ENCODE measurements at places on chromosomes 3 and 15.

DNA sequence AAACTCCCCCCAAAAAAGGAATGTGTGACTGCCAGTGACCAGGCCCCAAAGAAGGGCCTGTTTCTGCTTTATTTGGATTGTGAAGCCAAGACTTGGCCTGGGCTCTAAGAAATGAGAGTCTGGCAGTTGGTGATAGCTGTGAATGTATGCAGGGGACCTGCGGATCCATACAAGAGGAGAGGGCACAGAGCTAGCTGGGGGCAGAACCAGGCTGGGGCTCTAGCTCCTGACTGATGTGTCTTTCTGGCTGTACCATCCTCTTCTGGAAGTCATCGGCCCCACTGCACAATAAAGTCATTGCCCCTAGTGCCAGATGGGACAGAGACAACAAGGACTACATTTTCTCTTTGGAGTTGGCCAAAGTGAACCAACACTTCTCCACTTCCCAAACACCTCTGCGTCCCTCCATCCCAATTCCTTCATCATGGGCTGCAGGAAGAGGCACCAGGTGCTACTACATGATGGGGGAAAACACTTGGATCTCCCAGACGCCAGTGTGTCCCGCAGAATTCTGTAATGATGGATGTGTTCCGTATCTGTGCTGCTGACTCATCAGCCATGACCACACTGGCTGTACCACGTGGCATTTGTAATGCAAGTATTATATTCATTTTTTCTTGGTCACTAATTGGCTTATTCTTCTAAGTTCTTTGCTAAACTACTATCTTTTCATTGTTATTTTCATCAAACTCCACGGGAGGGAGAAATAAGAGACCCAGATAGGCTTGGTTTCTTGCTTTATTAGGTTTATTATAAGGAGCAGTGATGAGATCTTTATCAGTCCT is 1.7 kb upstream of the PLA2G4F start:
- no peak for DNase-seq

DNA sequence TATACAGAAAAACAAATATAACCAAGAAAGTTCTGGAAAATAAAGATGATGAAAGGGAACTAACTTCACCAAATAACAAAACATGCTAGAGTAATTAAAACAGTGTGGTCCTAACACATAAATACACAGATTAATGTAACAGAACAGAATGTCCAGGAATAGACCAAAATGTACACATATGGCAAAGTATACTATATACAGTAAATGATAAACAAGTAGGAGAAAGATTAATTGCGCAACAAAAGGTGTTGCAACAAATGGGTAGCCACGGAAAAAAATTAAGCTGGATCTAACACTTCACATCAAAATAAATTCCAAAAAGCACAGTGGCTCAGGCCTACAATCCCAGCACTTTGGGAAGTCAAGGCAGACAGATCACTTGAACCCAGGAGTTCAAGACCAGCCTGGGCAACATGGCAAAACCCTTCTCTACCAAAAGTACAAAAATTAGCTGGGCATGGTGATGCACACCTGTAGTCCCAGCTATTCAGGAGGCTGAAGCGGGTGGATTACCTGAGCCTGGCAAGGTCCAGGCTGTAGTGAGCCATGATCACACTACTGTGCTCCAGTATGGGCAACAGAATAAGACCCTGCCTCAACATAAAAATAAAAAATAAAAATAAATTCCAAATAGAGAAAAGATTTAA is 19.8 kb downstream of the SCAP start:
- DNase-seq = no peak

DNA sequence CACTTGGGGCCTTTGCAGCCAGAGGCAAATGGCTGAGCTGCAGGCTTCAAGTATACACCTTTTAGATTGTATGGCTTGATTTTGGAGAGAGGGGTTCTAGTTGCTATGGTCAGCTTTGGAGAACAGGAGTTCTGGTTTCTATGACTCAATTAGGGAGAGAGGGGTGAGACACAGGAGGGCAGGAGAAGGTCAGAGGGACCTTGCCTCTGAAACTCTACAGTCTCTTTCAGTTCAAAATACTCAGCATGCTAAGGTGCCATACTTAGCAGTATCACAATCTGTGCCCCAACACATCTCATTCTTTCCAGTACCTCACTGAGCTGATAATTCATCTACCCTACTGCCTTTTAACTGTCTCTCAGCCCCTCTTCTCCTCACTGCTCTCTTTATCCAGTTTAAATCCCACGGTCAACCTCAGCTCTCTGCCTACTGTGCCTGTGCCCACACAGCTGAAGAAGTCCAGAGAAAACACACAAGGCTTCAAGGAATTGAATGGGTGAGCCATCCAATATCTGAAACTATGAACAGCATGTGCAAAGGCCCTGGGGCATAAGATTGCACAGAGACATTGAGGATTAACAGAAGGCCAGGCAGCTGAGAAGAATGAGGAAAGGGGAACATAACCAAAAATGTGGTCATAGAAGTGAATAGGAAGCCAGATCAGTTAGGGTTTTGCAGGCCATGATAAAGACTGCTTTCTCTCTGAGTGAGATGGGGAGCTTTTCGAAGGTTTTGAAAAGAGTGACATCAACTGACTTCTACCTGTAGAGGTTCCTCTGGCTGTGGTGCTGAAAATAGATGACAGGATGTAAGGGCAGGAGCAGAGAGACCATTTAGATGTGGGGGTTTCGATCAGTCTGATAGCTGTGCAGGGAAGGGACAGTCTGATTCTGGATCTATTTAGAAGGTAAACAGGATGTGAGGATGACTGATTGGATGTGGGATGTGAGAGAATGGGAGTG is 54.5 kb upstream of the C3orf80 start:
- DNase-seq = no peak

DNA sequence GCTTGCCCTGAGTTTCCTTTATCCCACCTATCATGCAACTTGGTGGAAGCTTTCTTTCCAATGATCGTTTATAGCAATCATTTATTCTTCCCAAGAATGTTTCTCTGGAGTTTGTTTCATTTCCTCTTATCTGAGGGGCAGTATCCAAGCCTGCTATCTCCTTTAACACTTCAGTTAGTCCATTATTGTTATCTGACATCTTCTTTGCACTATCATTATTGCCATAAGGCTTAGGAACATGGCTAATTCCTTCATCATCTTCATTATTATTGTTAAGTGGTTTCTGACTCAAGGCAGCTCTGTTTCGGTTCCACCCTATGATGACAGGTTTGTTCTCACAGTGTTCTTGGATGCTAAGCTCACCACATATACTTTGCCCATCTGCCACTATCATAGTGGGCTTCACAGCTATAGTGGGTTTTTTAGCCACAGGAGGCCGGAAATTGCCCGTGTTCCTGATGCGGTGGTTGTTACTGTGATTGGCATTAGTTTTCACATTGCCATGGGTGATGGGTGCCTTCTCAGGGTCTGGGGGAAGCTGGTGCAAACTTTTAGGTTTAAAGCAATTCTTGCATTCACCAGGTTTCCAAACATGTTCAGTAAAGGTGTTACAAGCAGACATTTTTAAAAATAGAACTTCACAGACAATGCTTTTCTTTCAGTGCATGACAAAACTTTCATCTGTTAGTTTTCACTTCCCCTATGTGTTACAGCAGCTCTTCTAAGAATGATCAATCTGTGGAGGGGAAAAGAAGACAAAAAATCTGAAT is 110.6 kb upstream of the TSPAN3 start:
- no peak for DNase-seq

DNA sequence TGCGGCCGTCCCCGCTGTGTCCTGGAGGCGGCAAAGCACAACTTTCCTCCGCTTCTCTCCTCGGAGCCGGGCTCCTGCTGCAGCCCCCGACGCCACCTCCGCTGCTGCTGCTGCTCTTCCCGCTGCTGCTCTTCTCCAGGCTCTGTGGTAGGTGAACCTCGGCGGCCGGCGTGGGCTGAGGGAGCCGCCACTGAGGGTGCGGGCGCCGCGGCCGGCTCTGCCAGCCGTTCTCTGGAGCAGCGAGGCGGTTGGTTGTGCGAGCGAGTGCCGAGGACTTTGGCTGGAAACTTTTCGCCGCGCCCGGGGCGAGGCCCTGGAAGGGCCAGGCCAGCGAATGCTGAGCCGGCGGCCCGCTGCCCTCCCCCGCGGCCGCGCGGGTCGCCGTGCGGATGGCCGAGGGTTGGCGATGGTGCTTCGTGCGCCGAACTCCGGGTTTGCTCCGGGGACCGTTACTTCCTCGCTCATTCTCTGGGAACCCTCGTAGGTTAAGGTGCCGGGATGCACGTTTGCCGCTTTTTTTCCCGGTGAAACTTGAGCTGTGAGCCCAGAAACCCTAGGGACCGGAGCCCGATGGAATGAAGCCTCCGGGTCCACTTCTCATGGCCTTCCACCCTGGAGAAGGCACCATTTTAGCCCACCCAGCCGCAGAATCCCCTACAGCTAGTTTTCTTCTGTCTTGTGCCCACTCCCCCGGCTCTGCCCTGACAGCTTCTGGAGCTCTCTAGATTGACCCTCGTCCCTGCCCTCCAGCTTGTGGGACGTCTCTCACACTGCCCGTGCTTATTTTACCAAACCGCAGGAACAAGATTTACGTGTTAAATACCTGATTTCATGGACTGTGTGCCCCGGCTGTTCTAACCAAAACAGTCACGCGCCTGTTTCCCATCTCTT is 660 bp downstream of the NECTIN3 start:
- DNase-seq = peak; percentile 15

DNA sequence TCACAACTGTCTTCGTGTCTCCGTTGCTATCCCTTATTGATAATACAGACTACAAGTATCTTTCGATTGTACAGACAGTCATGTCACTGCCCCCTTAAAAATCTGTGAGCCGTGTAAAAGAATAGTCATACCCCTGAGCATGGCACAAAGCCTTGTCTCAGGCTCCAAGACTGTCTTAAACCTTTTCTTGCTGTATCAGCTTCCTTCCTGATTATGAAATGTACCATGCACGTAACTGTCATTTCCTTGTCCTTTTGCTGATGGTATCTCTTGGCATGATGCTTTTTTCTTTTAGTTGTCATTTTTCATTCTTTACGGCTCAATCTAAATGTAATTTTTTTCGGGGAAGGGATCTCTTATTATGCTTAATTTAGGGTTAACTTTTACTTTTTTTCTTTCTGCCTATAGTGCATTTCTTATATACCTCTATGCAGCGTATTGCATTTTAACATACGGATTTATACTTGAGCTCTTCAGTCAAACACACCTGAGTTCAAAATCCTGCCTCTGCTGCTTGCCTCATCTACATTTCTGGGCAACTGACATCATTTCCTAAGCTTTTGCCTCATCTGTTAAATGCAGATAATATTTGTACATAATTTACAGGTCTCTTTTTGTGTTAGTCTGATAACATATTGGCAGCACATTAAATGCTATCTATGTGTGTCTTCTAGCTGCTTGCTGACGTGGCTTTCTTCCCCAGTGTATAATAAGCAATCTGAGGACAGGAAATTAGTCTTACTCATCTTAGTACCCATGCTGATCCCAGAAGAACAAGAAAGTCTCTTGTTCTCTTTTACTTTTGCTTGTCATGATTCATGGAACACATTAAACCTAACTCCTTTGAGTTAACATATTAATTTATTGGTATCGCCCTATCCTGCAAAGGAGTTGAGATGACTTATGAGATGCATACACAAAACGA is 57.3 kb downstream of the ROBO2 start:
- DNase-seq = no peak

DNA sequence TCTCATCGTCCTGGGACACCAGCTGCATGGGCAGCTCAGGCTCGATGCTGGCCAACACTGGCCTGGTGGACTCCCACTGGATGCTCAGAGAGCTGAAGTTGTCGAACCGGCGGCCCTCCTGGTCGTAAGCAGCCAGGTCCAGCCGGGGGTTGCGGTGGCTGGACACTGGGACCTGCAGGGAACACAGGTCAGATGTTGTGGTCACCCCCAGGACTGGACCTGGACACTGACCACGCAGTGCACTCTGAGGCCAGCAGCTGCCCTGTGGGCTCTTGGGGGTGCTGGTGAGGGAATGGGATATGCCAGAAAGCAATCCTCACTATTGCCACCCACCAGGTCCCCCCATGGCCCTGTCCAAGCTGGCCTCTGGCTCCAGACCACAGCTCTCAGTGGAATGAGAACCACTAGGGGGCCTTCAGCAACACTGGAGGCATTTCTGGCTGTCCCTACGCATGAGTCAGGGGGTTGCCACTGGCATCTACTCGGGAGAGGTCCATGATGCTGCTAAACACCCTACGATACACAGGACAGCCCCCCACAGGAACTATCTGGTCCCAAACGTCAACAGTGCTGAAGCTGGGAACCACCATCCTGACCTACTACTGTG is 66.1 kb downstream of the NUP210 start:
- no peak for DNase-seq

- DNase-seq = no peak
These were observed 34.7 kb downstream of the SCG5 start for GRCh38 chr15:32676169-32676568.

- no peak for DNase-seq
These were observed 186.9 kb downstream of the FOXB1 start for GRCh38 chr15:60191016-60191415.

DNA sequence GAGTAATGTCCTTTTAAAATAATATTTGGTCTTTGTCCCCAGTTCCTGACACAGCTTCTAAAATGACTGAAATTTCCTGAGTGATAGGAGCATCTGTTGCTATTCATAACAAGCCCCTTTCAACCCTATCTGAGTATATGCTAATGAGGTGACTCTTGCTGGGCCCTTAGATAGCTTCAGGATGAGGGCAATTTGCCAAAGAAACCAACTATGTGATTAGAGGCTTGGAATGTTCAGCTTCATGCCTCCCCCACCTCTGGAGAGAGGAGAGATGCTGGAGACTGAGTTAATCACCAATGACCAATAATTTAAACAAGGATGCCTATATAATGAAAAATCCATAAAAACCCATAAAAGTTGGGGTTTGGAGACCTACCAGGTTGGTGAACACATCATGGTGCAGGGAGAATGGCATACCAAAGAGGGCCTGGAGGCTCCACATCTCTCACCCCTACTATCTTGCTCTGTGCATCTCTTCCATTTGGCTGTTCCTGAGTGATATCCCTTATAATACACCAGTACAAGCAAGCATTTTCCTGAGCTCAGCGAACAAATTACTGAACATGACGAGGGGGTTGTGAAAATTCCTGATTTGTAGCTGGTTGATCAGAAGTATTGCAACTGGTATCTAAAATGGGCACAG is 189.2 kb downstream of the ECT2 start:
- DNase-seq = no peak

DNA sequence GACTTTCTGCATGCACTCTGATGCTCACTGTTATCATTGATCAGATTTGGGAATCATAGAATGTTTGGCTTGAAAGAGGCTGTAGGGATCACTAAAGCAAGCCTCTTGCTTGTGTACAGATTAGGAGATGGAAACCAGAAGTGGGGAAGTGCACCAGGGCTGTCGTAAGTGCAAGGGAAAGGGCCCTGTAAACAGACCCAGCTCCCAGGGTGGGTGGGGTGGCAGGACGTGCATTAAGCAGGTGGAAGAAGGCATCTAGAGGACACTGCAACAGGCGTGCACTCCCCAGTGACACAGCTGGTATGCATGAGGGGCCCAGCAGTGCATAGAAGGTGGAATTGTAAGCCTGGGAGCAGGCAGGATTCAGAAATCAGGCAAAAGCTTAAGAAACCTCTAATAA is 58.0 kb upstream of the SLC7A14 start:
- no peak for DNase-seq

DNA sequence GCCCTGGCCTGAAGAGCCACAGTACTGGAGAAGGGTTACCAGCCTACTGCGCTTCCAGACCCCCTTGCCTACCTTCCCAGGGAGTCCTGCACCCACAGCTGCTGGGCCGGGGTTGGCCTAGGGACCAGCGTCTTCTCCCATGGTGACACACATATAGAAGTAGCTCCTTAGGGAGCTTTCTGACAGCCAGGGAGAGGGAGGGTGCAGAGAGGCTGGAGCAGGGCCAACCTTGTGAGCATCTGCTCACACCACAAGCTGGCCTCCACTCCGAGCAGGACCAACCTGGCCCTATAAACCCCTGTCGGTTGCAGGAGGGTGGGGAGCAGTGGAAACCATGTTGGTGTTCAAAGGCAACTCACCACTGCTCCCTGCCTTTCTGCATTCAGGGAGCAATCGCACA is 35.2 kb downstream of the SRPRB start:
- no peak for DNase-seq

Measured in CD4-positive, alpha-beta memory T cell (primary cell).